ENCODE measurements at places on chromosomes 16 and 17.

GRCh38 chr16:49327466-49327865 lies 45.8 kb upstream of the CBLN1 start:
- no peak for DNase-seq

- DNase-seq: no peak
Measured at GRCh38 chr16:51167170-51167895, 16.3 kb upstream of the SALL1 start.

DNA sequence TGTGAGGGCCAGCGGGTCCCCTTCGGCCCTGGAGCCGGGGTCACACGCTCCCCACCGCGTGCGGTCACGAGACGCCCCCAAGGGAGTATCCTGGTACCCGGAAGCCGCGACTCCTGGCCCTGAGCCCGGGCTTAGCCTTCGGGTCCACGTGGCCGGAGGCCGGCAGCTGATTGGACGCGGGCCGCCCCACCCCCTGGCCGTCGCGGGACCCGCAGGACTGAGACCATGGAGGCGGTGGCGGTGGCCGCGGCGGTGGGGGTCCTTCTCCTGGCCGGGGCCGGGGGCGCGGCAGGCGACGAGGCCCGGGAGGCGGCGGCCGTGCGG lies at the start of gene NAGLU:
TSS of gene NAGLU (plus strand) at position 194 of the 324 bp plus-strand sequence. CDS start at position 226, 32 bp downstream.
- DNase-seq: peak; percentile 71

GRCh38 chr16:85231959-85232358 lies 119.7 kb upstream of the CIBAR2 start:
- DNase-seq: no peak

DNA sequence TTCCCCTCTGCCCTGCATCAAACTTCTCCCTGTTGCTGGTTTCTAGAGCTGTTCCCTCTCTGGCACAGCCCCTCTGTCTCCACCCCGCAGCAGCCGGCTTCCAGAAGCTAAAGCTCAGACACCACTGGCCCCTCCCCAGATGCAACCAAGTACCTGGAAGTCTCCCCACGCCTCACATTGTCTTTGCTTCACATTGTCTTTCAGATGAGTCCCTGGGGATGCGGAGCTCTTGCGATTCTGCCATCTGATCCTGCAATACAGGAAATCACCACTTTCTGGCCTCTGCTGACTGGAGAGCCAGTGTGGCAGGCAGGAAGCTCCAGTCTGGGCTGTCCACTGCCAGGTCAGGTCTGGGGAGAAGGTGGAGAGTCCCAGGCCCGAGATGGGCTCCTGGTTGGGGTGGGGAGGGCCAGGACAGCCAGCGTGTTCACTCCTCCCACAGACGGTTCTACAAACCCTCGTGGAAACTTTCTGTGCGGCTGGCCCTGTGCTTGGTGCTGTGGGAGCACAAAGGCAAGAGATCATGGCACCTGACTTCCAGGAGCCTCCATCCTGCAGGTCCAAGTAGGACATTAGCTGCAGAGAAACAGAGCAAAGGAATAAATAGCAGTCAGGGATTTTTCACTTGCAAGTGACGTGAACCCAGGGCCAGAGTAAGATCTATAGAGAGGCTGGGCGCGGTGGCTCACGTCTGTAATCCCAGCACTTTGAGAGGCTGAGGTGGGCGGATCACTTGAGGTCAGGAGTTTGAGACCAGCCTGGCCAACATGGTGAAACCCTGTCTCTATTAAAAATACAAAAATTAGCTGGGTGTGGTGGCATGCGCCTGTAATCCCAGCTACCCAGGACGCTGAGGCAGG lies 47.9 kb upstream of the MAP3K14 start:
- no peak for DNase-seq

- DNase-seq: no peak
Measured at GRCh38 chr16:72380283-72380682, 208.3 kb upstream of the PMFBP1 start.

DNA sequence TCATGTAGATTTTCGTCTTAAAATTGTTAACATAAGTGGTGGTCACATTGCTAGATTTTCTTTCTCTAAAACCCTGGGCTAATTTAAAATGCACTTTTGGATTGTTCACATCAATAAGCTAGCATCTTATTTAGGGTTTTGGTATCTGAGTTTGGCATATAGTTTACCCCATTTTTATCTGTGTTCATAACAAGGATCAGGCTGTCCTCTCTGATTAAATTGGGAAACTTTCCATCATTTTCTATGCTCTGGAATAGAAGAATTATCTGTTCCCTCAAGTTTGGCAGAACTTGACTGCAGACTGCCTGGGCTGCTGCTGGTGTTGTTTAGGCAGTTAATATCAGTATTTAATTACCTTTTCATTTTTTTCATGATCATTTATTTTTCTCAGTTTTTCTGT lies 1.8 kb downstream of the SPECC1 start:
- no peak for DNase-seq

GRCh38 chr17:62189377-62189776 lies 124.3 kb upstream of the MED13 start:
- DNase-seq: no peak

GRCh38 chr17:76635659-76636360 lies 7.7 kb downstream of the ST6GALNAC1 start:
- DNase-seq: no peak

GRCh38 chr17:72397687-72398086 lies 276.9 kb downstream of the SOX9 start:
- DNase-seq: no peak

- DNase-seq: no peak
Measured at GRCh38 chr17:73098919-73099318, 6.4 kb upstream of the SLC39A11 start.
